ENCODE measurements at places on chromosomes 11 and 22.

GRCh38 chr11:67532889-67533288 lies 9.6 kb upstream of the CABP2 start:
- H3K27ac ChIP-seq, result no peak overlapping the region
- no peaks in the 10 kb centered on the region for H3K27me3 ChIP-seq
- H3K36me3 ChIP-seq, result no peaks in the 10 kb centered on the region
- H3K4me1 ChIP-seq, result no peaks in the 10 kb centered on the region
- no peak for DNase-seq
- no peak overlapping the region for H3K4me3 ChIP-seq

- no peaks in the 10 kb centered on the region for H3K36me3 ChIP-seq
- H3K27me3 ChIP-seq, result no peaks in the 10 kb centered on the region
- H3K27ac ChIP-seq, result no peak overlapping the region
Measured at GRCh38 chr11:34732831-34733230, 111.9 kb downstream of the EHF start.

GRCh38 chr11:72439455-72439854 lies 5.1 kb upstream of the CLPB start:
- DNase-seq, result no peak
- H3K36me3 ChIP-seq, result no peaks in the 10 kb centered on the region
- no peak overlapping the region for H3K4me3 ChIP-seq

DNA sequence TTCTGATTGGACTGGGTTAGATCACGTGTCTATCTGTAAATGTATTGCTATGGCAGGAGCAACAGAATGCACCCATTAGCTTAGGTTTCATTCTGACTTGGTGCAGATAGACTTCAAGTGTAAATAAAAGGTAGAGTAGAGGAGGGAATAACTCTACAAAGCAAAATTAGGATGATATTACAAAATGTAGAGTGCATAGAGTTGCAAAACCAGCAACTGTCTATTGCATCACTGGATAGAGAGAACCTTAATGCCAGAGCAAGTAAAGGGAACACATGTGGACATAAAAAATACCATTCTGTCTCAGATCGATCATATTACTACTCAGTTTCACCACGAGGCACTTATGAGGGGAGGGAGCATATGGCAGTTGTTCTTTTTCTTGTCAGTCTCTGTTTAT lies 22.0 kb upstream of the CAT start:
- DNase-seq, result no peak
- H3K4me1 ChIP-seq, result no peaks in the 10 kb centered on the region
- H3K27me3 ChIP-seq, result no peaks in the 10 kb centered on the region
- H3K27ac ChIP-seq, result no peak overlapping the region
- H3K4me3 ChIP-seq, result no peak overlapping the region

- H3K36me3 ChIP-seq, result peaks cover 5% of the 10 kb centered on the region
- H3K4me1 ChIP-seq, result peaks cover 8% of the 10 kb centered on the region
- no peak overlapping the region for H3K4me3 ChIP-seq
- no peak overlapping the region for H3K27ac ChIP-seq
- DNase-seq, result no peak
- no peaks in the 10 kb centered on the region for H3K27me3 ChIP-seq
Measured at GRCh38 chr22:36022697-36023096, 5.9 kb downstream of the RBFOX2 start.

DNA sequence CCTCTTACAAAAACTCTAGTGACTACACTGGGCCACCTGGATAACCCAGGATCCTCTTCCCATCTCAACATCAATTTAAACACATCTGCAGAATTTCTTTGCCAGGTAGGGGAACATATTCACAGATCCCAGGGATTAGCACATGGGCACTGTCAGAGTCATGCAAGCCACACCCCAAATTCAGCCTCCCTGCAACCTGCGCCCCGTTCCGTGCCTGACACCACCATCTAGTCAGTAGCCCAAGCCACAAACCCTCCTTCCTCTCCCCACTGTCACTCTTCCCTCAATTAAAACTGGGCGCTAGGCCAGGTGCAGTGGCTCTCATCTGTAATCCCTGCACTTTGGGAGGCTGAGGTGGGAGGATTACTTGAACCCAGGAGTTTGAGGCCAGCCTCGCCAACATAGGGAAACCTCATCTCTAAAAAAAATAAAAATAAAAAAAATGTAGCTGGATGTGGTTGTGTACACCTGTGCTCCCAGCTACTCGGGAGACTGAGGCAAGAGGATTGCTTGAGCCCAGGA lies 6.4 kb downstream of the FADD start:
- peaks cover 29% of the 10 kb centered on the region for H3K4me1 ChIP-seq
- no peaks in the 10 kb centered on the region for H3K27me3 ChIP-seq
- no peak overlapping the region for H3K4me3 ChIP-seq
- no peak overlapping the region for H3K27ac ChIP-seq

DNA sequence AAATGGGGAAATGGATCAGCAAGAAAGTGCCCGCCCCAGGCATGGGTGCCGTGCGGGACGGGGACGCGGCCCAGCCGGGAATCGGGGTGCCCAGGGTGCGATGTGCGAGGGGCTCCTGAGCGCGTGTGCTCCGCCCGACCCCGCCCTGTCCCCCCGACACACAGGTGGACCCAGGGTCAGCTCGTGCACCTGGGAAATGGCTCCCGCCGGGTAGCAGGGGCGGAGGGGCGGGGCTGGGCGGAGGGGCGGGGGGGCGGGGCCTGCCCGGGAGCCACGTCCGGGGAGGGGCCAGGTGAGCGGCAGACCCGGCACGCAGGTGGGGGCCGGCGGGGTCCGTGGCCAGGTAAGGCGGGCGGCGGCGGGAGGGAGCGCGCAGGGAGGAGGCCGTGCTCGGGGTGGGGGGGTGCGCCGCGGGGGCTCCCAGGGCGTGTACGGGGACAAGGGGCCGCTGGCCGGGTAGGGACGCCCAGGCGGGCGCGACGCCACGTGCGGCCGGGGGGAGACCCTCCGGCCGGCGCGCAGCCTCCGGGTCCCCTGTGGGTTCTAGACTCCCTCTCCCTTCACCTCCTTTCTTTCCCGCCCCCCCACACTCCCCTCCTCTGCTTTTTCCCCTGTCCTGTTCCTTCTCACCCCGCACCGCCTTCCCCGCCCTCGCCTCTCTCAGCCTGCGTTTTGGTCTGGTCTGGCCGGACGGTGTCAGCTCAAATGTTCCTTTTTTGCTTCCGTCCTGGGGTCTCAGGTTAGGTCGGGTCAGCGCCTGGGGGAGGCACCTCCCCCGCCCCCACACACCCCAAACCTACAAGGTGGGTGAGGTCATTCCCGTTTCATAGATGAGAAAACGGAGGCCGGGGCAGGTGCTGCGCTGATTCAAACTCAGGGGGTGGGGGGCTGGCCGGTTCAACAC lies at the start of gene ARHGAP8:
Gene ARHGAP8 (plus strand): TSS at position 291 of the 904 bp plus-strand sequence. CDS start 33,953 bp downstream, outside the sequence.
- no peaks in the 10 kb centered on the region for H3K36me3 ChIP-seq
- H3K27me3 ChIP-seq, result peaks cover 38% of the 10 kb centered on the region
- H3K27ac ChIP-seq, result no peak within 1 kb of the TSS

GRCh38 chr11:116864531-116864930 lies 27.1 kb upstream of the APOA1 start:
- H3K4me1 ChIP-seq, result no peaks in the 10 kb centered on the region
- no peak overlapping the region for H3K4me3 ChIP-seq
- H3K27me3 ChIP-seq, result no peaks in the 10 kb centered on the region
- no peak overlapping the region for H3K27ac ChIP-seq
- H3K36me3 ChIP-seq, result peaks cover 49% of the 10 kb centered on the region

DNA sequence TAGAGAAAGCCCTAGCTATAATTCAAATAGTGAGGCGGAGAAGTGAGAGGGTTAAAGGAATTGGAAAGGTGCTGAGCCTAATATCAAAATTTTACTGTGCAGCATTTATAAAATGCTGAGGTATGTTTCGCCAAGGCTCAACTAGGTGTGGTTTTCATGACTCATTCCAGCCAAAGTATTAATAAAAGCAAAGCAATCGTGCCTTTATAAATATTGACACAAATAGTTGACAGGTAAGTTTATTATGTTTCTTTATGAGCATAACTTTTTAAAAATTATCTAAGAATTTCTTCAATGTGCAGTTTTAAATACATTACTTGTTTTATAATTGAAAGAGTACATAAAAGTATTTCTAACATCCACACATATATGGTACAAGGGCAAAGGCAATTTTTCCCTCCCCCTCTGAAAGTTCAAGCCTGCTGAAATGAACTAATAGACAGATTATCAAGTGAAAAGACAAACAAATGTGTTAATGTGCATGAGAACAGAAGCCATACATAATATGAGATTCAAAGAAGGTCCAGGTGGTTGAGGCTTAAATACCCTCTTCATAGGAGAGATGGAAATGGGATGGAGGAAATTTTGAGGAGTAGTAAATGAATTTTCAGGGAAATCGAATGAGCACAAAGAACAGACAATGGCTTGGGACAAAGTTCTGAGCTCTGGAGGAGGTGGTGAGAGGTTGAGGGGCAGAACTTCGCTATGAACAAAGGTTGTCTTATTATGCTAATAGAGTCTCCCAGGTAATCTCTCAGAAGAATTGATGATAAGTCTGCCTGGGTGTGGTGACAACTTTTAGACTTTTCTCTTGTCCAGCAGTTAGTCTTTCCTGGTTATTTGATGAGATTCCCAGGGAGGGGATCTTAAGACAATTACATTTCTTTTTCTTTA lies 326.5 kb downstream of the BUD13 start:
- H3K27ac ChIP-seq, result no peak overlapping the region
- H3K4me1 ChIP-seq, result no peaks in the 10 kb centered on the region
- no peak for DNase-seq
- no peaks in the 10 kb centered on the region for H3K27me3 ChIP-seq

GRCh38 chr11:134019500-134019899 lies 49.4 kb upstream of the JAM3 start:
- H3K27ac ChIP-seq, result no peak overlapping the region
- no peaks in the 10 kb centered on the region for H3K27me3 ChIP-seq
- H3K36me3 ChIP-seq, result no peaks in the 10 kb centered on the region
- H3K4me1 ChIP-seq, result peaks cover 5% of the 10 kb centered on the region

GRCh38 chr22:26770624-26771023 lies 113.2 kb downstream of the MIAT start:
- H3K27me3 ChIP-seq, result peaks cover 2% of the 10 kb centered on the region
- H3K4me3 ChIP-seq, result no peak overlapping the region
- DNase-seq, result no peak
- H3K27ac ChIP-seq, result no peak overlapping the region
- H3K4me1 ChIP-seq, result no peaks in the 10 kb centered on the region

DNA sequence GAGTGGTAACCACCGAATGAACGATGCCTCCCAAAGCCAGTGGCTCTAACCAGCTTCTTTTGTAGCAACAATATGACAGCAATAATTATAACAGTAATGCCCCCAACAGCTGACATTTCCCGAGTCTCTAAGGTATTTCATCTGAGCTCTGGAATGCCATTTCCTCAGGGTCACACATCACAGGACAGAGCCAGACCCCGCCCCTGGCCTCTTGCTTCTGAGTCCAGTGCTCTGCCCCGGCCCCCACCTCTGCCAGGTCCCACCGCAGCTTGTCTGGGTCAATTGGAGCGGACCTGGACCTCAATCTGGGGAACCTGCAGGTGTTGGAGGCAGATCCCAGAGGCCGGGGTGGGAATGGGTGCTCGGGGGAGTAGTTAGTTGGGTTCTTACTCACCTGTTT lies 63.8 kb downstream of the IGLL1 start:
- no peaks in the 10 kb centered on the region for H3K27me3 ChIP-seq
- no peak overlapping the region for H3K27ac ChIP-seq

GRCh38 chr22:37273126-37273845 lies 9.0 kb upstream of the CYTH4 start:
- no peak overlapping the region for H3K4me3 ChIP-seq
- H3K27ac ChIP-seq, result no peak overlapping the region
- no peak for DNase-seq
- H3K36me3 ChIP-seq, result no peaks in the 10 kb centered on the region
- H3K27me3 ChIP-seq, result no peaks in the 10 kb centered on the region

DNA sequence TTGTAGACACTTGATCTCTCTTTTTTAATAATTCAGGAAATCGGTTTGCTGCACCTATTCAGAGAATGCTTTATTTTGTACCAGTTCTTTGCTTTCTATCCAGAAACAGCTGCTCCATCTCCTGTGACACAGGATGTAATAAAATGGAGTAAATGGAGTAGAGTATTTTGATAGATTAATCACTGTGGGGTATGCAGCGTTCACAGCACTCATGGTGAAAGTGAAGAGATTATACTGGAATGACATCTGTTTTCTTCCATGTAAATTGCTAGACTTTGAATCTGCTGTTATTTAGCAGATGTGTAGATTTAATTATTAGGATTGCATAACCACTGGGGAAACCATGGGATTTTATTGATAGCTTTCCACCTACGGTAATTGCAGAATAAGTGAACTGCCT lies 227.3 kb upstream of the ARHGAP42 start:
- no peak for DNase-seq
- no peaks in the 10 kb centered on the region for H3K4me1 ChIP-seq
- no peaks in the 10 kb centered on the region for H3K36me3 ChIP-seq
- H3K27ac ChIP-seq, result no peak overlapping the region
- H3K4me3 ChIP-seq, result no peak overlapping the region
- H3K27me3 ChIP-seq, result no peaks in the 10 kb centered on the region

DNA sequence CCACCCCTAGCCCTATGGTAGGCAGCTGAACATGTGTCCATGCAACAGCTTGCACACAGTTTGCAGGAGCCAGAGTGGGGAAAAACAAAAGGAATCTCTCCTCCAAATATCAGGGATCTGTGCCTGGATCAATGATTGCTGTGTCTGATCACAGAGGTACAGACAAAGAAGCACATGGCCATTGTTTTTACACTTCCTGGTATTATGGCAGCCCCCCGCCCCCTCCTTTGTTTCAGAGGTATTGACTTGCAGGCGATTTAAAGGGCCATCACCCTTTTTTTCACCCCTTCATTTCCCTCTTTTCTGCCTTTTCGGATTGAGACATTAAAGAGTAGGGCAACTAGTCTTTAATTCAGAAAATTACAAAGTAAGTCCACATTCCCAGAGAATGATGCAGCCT lies 453.0 kb upstream of the LUZP2 start:
- no peak overlapping the region for H3K27ac ChIP-seq
- no peaks in the 10 kb centered on the region for H3K27me3 ChIP-seq
- no peaks in the 10 kb centered on the region for H3K4me1 ChIP-seq
- DNase-seq, result no peak
- H3K36me3 ChIP-seq, result no peaks in the 10 kb centered on the region
- no peak overlapping the region for H3K4me3 ChIP-seq

- H3K4me3 ChIP-seq, result no peak overlapping the region
- no peaks in the 10 kb centered on the region for H3K27me3 ChIP-seq
- peak overlapping the region; percentile 47 for H3K27ac ChIP-seq
- peaks cover 14% of the 10 kb centered on the region for H3K36me3 ChIP-seq
- peaks cover 59% of the 10 kb centered on the region for H3K4me1 ChIP-seq
Measured at GRCh38 chr11:45852712-45853101, 5.4 kb downstream of the CRY2 start.

GRCh38 chr11:84720706-84721402 lies 906.3 kb downstream of the DLG2 start:
- no peak overlapping the region for H3K27ac ChIP-seq
- peaks cover 12% of the 10 kb centered on the region for H3K4me1 ChIP-seq
- H3K36me3 ChIP-seq, result no peaks in the 10 kb centered on the region
- no peaks in the 10 kb centered on the region for H3K27me3 ChIP-seq
- peak overlapping the region; percentile 49 for H3K4me3 ChIP-seq

Data from spinal cord (tissue), 10 donors.